ENCODE measurements at places on chromosomes 11 and 22. TPM values are rescaled to one million over a fixed set of nuclear protein-coding genes. Genes with fewer than 3 reads are reported as not detected.

DNA sequence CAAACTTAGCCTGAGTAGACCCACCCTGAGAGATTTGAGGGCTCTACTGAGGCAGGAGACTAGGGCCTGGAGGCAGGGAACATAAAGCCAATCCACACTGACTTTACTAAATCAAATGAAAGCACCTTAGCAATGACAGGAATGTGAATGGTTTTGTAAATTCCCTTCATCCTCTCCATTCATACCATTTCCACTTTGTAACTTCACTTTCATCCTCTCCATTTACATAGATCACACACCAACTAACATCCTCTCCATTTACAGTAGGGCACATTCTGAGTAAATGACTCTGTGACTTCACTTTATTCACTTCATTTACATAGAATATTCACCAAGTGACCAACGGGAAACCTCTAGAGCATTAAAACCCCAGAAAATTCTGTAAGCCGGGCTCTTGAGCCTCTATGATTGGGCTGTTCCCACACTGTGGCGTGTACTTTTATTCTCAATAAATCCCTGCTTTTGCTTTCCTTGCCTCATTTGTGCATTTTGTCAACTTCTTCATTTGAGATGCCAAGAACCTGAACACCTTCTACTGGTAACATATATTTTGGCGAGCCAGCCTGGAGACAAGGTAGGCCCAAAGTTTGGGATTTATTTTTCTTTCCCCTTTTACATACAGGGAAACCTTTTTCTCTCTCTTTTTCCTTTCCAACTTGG, 82.9 kb downstream of the PIWIL4 start:
- no peak for DNase-seq
- no peaks in the 10 kb centered on the region for H3K4me1 ChIP-seq
- no peak overlapping the region for H3K4me3 ChIP-seq
- H3K27ac ChIP-seq, result no peak overlapping the region
- H3K36me3 ChIP-seq, result no peaks in the 10 kb centered on the region

- no peak overlapping the region for H3K27ac ChIP-seq
- DNase-seq, result no peak
- H3K36me3 ChIP-seq, result no peaks in the 10 kb centered on the region
Measured at GRCh38 chr22:48827904-48828555, 999.6 kb downstream of the BRD1 start.

Gene SHANK3
- 18.9 TPM for polyA plus RNA-seq

- no peaks in the 10 kb centered on the region for H3K4me1 ChIP-seq
- no peaks in the 10 kb centered on the region for H3K36me3 ChIP-seq
- DNase-seq, result no peak
- H3K27ac ChIP-seq, result no peak overlapping the region
Measured at GRCh38 chr11:115518983-115519628, 14.9 kb upstream of the CADM1 start.

DNA sequence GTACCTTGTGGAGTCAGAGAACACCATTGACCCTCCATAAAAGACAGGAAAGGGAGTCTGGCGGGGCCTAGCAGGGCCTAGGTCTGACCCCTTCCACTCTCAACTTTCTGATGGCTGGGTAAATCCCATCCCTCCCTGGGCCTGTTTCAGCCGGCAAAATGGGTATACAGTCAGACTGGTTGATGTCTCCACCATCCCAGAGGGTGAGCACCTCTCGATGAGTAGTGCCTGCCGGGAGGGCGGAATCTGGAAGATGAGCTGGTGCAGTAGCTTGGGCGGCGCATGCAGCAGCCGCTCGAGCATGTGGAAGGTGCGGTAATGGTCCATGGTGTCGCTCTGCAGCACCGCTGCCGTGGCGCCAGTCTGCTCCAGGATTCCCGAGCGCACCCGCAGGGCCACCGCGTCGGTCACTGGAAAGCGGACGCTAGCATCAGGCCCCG, 528 bp downstream of the FIBP start:
- no peak for DNase-seq
- peak overlapping the region; percentile 93 for H3K27ac ChIP-seq
- H3K36me3 ChIP-seq, result no peaks in the 10 kb centered on the region
- peaks cover 7% of the 10 kb centered on the region for H3K4me1 ChIP-seq
- no peaks in the 10 kb centered on the region for H3K27me3 ChIP-seq

GRCh38 chr22:24504540-24504939, 9.4 kb downstream of the UPB1 start:
- no peaks in the 10 kb centered on the region for H3K27me3 ChIP-seq
- no peak overlapping the region for H3K27ac ChIP-seq
- H3K36me3 ChIP-seq, result no peaks in the 10 kb centered on the region

- H3K27me3 ChIP-seq, result no peaks in the 10 kb centered on the region
- H3K4me3 ChIP-seq, result no peak overlapping the region
- DNase-seq, result no peak
- no peaks in the 10 kb centered on the region for H3K4me1 ChIP-seq
- no peak overlapping the region for H3K27ac ChIP-seq
Measured at GRCh38 chr11:80204021-80204420, 763.2 kb upstream of the TENM4 start.

DNA sequence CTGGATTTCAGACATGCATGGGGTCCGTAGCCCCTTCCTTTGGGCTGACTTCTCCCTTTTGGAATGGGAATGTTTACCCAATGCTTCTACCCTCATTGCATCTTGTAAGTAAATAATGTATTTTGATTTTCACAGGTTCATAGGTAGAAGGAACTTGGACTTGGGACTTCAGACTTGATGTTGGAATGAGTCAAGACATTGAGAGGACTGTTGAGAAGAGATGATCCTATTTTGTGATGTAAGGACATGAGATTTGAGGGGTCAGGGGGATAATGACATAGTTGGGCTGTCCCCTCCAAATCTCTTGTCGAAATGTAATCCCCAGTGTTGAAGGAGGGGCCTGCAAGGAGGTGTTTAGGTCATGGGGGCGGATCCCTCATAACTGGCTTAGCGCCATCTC, 933 bp upstream of the KRTAP5-10 start:
- DNase-seq, result no peak
- no peak overlapping the region for H3K27ac ChIP-seq
- no peaks in the 10 kb centered on the region for H3K4me1 ChIP-seq
- H3K4me3 ChIP-seq, result no peak overlapping the region
- no peaks in the 10 kb centered on the region for H3K27me3 ChIP-seq
- no peaks in the 10 kb centered on the region for H3K36me3 ChIP-seq

DNA sequence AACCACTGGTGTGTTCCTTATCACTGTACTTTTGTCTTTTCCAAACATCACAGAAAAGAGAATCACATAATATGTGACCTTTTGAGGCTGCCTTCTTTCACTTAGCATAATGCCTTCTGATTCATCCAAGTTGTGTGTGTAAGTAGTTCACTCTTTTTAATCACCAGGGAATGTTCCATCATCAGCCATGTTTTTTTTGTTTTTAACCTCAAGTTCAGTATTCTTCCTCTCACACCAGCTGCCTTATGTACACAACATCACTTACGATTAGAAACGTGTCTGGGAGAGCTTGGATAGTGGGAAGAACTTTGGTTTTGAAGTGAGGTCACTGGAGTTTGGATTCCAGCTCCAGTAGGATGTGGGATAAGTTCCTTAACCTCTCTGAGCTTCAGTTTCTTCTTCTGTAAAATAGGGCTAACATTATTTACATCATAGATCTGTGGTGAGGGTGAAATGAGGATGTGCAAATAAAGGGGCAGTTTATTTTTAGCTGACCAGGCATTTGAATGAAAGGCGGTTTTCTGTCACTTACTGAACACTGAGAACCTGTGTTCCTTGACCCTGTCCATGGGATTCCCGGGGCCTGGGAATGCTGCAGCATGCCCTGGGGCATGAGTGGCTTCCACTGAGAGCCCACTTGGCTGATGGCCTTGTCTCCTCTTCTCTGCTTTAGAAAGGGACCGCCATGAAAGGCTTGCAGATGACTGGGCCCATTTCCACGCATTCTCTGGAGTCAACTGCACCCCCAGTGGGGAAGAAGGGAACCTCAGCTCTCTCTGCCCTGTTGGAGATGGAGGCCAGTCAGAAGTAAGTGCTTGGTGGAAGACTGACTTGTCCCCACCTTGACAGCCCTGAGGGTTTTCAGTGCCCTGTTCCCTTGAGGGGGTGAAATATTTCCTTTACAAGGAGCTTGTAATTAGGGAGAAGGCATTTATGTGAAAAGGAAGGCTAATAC, 92.6 kb downstream of the DEPDC5 start:
- no peaks in the 10 kb centered on the region for H3K36me3 ChIP-seq
- H3K4me1 ChIP-seq, result no peaks in the 10 kb centered on the region
- no peaks in the 10 kb centered on the region for H3K27me3 ChIP-seq
- no peak overlapping the region for H3K4me3 ChIP-seq
- no peak for DNase-seq
- no peak overlapping the region for H3K27ac ChIP-seq

GRCh38 chr11:23112987-23113886, 253.0 kb upstream of the CCDC179 start:
- H3K4me3 ChIP-seq, result no peak overlapping the region
- H3K27ac ChIP-seq, result peak overlapping the region; percentile 47
- no peaks in the 10 kb centered on the region for H3K36me3 ChIP-seq
- DNase-seq, result peak; percentile 58

- no peaks in the 10 kb centered on the region for H3K27me3 ChIP-seq
- H3K36me3 ChIP-seq, result no peaks in the 10 kb centered on the region
- no peaks in the 10 kb centered on the region for H3K4me1 ChIP-seq
Measured at GRCh38 chr11:16460508-16460907, 104.2 kb upstream of the SOX6 start.

Gene OR4D11
- polyA plus RNA-seq, result not detected

DNA sequence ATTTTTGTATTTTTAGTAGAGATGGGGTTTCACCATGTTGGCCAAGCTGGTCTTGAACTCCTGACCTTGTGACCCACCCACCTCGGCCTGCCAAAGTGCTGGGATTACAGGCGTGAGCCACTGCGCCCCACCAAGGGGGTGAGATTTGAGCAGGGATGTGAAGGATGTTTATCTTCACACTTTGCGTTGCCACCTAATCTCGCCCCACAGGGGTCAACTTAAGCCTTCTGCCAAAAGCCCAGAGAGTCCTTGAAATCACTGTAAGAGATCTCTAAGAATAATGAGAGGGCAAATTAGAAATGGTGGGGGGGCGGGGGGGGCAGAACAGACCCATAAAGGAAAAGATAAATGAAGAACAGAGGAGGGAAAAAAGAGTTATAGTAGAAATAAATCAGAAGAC, 158.3 kb upstream of the TIMP3 start:
- no peaks in the 10 kb centered on the region for H3K4me1 ChIP-seq
- H3K27ac ChIP-seq, result no peak overlapping the region
- no peaks in the 10 kb centered on the region for H3K27me3 ChIP-seq
- H3K4me3 ChIP-seq, result no peak overlapping the region
- H3K36me3 ChIP-seq, result no peaks in the 10 kb centered on the region

GRCh38 chr11:7548659-7549274, 35.0 kb downstream of the PPFIBP2 start:
- DNase-seq, result peak; percentile 66
- H3K4me1 ChIP-seq, result no peaks in the 10 kb centered on the region

Gene BARX2
- 3.8 TPM for polyA plus RNA-seq

GRCh38 chr11:74437441-74438042, 29.8 kb downstream of the KCNE3 start:
- DNase-seq, result no peak
- H3K27ac ChIP-seq, result no peak overlapping the region
- no peaks in the 10 kb centered on the region for H3K36me3 ChIP-seq
- H3K4me3 ChIP-seq, result no peak overlapping the region
- H3K27me3 ChIP-seq, result no peaks in the 10 kb centered on the region

Gene NLRP14
- 0.07 TPM for polyA plus RNA-seq

DNA sequence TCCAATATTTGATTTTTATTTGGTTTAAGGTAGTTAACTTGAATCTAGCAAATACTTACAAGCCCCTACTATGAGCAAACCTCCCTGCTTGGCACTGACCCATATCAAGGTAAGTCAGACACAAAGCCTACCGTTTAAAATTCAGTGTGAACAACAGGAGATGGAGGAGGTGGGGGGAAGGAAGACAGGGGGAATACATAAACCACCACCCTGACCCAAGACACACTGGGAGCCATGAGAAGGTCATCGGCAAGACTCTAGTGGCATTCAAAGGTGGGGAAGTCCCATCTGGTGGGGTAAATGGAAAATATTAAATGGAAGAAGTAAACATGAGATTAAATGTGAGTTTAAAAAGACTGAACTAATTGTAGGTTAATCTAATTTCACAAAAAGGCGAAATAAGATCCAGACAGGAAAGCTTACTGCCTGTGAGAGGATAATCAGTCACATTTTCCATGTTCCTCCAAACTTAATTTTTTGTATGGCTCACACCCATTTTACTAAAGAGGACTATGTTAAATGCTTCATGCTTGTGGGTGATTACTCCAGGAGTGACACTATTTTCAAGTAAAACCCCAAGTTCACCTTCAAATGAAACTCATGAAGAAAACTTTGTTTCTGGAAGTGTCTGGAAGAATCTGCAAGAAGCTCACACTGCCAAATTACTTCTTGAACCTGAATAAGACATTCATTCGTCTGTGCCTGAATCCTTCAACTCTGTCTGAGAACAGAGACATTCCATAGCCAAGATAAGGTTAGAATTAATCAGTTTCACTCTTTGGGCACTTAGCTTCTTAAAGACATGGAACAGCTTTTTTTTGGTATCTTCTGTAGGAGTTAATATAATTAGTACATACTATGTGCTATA, 51.7 kb downstream of the PITPNB start:
- peaks cover 2% of the 10 kb centered on the region for H3K36me3 ChIP-seq
- DNase-seq, result no peak
- peak overlapping the region; percentile 6 for H3K27ac ChIP-seq
- H3K4me3 ChIP-seq, result no peak overlapping the region
- H3K27me3 ChIP-seq, result no peaks in the 10 kb centered on the region
- peaks cover 44% of the 10 kb centered on the region for H3K4me1 ChIP-seq

DNA sequence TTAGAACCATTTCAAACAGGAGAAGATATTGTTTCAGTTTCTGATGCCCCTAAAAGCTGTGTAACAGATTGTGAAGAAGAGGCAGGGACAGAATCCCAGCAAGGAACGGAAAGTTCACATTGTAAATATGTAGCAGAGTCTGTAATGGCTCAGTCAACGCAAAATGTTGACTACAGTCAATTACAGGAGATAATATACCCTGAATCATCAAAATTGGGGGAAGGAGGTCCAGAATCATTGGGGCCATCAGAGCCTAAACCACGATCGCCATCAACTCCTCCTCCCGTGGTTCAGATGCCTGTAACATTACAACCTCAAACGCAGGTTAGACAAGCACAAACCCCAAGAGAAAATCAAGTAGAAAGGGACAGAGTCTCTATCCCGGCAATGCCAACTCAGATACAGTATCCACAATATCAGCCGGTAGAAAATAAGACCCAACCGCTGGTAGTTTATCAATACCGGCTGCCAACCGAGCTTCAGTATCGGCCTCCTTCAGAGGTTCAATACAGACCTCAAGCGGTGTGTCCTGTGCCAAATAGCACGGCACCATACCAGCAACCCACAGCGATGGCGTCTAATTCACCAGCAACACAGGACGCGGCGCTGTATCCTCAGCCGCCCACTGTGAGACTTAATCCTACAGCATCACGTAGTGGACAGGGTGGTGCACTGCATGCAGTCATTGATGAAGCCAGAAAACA, 40.8 kb downstream of the IGLL1 start:
- no peaks in the 10 kb centered on the region for H3K36me3 ChIP-seq
- no peak overlapping the region for H3K27ac ChIP-seq
- H3K4me1 ChIP-seq, result no peaks in the 10 kb centered on the region
- no peak overlapping the region for H3K4me3 ChIP-seq
